Hematopoietic multipotent progenitor cell treated with erythropoietin and hydrocortisone succinate and interleukin-3 and kit ligand, for 17 days (in vitro differentiated cells): ENCODE measurements at places on chromosomes 11 and 22.

DNA sequence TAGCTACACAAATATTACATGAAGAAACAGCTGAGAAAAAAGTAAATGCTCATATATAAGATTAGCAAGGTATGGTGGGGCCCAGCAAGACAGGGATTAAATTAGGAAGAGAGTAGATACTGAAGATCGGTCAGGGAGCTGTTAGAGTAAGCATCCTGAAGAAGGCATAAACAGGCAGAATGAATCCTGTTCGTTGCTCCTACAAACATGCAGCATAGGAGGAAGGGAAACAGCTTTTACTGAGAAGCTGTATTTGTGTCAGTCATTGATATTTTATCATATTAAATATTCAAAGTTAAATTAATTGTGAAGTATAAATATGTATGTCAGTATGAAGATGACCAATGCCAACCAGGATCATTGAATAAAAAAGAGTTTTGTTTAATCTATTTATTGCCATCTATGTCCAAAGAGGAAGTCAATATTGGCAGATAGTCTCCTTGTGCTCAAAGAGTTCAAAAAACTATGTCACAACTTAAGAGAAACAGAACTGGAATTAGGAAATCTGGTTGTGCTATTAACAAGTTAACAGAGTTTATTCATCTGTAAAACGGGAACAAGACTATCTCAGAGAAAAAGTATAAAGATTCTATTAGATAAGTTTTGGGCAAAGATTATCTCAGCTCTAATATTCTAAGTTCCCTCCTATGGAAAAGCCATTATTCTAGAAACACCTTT is 255.2 kb downstream of the GRM5 start:
- DNase-seq: no peak

DNA sequence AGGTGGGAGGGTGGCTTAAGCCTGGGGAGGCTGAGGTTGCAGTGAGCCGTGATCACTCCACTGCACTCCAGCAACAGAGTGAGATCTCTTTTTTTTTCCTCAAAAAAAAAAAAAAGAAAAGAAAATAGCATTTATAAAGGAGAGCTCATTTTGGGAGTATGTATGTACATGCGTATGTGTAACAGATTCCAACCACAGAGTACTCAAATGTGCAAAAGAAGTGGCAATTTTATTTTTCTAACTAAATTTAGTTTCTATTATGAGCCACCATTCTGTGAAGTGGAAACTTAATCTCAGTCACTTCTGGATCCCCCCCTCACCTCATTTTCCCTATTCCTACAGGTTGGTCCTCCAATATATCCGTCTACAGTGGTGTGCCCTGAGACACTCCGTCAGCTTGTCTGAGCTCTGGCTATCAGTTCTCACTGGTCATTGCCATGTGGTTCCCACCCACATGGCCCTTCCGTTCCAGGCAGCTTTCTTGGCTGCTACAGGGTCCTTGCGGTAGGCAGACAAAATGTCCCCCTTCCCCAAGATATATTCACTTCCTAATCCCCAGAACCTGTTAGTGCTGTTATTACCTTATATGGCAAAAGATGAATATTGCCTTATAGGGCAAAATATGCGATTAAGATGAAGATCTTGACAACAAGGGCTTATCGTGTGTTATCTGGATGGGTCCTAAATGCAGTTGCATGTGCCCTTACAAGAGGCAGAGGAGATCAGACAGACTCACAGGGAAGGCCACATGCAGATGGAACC is 35.8 kb upstream of the TSKU start:
- no peak for DNase-seq

DNA sequence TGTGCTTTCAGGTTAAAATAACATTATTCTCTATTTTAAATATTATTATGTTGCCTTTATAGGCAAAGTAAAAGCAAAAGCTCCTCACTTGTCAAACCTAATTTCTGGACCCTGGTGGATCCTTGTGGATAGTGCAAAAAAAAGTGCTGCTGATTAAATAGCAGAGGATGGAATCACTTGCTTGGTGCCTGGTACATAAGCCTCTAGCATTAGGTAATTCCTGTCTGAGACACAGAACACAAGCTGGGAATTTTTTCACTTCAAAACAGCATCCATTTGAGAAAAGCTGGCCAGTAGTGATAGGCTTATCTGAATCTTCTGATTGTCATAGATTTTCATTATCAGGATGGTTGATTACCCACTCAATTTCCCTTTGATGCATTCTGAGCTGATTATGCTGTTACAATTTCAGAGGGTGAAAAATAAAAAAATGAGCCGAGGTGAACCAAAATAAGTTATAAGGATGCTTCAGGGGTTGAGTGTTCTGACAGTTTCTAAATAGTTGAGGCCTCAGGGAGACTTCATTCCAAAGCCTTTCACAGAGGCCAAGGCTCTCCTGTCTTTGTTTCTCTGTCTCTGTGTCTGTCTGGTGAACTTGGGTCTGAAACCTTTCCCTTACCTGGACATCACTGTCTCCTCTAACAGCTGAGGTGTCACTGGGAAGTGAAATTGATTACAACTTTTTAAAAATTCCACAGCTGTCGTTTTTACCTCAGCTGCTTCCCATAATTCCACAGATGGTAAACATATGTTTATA is 242.9 kb downstream of the NELL1 start:
- no peak for DNase-seq

GRCh38 chr11:44978961-44979331 is 28.3 kb upstream of the TP53I11 start:
- no peak for DNase-seq

- DNase-seq: no peak
Measured at GRCh38 chr22:49081261-49081666, 746.4 kb downstream of the BRD1 start.

DNA sequence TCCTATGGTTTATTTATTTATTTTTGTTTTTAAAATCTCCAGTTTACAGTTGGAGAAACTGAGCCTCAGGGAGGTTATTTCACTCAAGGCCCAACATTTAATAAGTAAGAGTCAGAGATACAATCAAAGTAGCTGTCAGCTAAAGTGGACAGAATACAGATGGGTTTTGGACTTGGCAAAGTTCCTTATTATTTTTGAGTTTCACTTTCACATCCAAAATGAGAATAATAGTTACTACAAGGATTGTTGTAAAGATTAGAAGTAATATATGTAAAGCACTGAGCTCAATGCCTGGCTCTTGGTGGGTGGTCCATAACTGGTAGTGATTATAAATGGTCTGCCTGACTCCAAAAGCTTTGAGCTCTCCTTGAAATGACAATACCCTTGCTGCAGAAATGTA is 87.5 kb upstream of the SESN3 start:
- DNase-seq: no peak

DNA sequence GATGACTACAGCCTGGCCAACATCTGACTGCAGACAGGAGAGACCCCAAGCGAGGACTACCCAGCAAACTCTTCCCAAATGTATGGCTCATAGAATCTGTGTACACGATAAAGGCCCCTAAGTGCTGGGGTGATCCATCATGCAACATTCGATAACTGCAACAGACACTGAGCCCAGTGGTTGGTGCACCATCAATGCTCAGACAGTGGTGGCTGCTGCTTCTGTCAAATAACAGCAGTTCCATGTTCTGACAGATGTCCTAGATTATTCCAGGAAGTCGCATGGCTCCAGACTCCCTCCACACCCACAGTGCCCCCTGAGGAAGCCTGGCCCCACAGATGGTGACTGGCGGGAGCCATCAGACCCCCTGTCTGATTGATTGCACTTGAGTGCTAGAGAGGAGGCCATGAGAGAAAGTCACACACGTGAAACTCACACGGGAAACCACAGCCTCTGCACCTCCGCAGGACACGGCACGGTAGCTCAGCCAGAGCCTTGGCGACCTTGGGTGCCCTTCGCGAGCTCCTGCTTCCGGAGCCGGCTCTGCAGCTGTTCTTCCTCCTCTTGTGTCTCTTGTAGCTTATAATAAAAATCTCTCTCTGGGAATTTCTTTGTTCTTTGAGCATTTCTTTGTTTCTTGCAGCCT is 1155.9 kb downstream of the TBC1D22A start:
- no peak for DNase-seq

DNA sequence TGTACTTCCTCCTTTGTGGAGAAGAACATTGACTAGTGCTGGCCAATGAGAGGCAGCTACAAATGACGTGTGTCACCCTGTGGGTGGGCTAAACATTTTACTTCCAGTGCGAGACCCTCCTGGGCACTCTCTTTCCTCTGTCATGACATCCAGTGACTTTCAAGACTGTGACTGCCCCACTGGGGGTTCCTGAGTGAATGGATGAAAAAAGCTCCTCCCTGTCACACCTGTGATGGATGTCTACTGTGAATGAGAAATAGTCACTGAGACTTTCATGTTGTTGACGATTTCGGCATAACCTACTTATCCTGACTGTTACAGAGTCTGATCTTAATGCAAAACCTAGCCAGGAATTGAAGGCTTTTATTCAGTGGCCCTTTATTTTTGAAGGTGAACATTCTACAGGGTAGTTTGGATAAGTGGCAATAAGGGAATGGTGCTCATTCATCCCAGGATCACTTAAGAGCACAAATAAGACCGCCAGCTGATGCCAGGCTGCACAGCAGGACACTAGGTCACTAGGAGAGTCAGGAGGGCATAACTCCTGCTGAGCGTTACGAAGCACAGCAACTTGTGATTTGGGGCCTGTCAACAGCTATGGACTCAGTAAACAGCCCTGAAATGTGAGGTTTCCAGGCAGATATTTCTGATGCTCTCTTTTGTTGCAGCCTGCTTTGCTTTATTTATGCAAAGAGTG is 636.6 kb downstream of the NTM start:
- DNase-seq: no peak

DNA sequence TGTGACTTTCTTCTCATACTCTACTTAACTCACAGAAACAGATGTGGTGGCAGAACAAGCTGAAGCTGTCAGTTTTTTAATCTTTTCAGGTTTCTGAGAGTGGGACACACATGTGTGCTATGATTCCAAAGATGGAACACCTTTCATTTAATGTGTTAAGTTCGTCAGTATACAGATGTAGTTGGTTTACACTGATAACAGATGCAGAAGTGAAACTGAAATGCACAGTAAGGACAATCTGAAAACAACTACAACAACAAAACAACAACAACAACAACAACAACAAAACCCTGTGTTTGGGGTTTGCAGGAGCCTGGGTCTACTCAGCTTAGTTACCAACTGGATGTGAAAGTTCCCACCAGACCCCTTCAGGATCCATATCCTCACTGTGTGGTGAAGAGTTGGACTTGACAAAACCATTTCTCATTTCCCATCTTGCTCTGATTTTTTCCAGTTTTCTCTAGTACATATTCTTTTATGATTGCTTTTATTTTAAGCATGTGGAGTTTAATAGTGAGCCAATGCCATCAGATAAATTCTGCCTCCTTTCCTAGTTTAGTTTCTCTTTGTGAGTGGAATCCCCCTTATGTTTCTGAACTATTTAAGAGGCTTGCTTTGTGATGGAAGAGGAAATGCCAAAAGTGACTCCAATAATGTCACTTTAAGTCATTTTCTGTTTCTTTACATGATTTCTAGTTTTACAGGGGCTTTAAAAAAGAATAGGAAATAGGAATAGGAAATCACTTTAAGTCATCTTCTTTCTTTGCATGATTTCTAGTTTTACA is 47.8 kb downstream of the ARHGAP42 start:
- no peak for DNase-seq

- DNase-seq: no peak
Measured at GRCh38 chr11:6654281-6655019, 1.2 kb downstream of the DCHS1 start.

DNA sequence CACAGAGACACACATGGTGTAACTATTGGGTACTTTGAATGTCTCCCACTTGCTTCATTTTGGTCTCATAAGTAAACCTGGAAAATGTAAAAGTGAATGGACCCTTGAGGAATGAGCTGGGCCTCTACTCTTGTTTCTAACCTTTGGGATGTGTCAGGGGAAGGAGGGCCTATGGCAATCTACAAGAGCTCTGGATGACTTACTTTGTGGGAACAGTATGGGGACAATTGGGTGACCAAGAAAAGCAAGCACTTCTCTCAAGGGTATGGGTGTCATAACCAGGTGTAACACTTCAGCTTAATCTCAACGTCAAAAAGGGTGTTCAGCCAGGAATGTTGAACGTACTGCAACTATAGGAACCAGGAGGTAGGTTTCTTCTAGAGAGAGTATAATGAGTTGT is 144.0 kb downstream of the OPCML start:
- DNase-seq: no peak

DNA sequence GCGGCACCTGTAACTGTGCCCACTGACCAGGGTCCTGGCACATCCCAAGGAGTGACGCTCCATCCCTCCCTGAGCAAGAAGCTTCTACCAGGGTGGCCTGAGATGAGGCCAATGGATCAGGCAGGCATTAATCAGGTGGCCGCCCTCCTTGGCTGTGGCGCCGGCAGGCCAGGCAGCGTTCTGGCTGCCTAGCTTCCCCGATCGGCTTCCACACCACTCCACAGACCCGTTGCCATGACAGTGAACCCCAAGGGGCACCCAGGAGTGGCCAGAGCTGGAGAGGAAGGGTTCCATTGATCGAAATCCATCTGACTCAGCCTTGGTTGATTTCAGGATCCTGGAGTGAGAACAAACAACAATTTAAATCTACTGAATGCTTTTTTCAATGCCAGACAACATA is 20.5 kb downstream of the LRRC55 start:
- DNase-seq: no peak
